ENCODE measurements at places on chromosomes 12 and 14.

GRCh38 chr14:75254901-75255584 is 23.6 kb upstream of the FOS start:
- no peak for DNase-seq

DNA sequence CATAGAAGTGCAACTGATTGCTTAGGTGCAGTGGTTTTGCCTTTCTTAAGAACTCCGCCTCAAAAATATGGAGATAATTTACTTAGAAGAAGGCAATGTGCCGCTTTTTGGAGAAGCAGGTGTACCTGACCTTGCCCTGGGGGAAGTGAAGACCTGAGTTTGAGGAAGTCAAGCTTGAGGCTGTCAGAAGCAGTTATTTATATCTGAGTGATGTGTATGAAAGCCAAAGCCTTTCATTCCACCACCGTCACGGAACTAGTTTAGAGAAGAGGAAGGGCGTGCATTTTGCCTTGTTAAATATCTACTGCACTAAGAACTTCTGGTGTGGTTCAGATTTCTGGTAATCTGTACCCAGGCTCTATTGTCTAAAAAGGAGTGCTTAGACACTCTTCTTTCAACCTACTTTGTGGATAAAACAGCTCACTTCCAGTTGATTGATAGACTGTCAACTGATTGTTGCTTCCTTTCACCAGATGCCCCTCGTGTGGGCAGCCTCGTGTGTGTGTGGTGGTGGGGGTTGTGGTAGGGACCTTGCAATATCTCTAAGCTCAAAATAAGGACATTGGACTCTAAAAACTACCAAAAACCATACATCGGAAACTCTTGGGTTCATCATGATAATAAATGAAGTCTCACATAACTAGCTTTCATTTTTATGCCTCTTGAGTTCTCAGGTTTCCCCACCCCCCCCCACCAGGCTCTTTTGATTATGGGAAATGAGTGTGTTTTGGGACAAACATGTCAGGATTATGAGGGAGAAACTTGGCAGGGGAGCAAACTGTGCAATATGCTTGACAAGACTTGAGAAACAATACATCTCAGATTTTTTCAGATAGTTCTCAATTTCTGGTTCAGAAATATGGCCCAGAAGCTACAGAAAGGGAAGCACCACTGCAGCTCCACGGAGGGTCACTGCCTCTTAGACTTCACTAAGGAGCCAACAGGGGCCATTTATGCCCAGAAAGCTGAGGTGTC is 78.6 kb downstream of the ARF6 start:
- DNase-seq = peak; percentile 70

DNA sequence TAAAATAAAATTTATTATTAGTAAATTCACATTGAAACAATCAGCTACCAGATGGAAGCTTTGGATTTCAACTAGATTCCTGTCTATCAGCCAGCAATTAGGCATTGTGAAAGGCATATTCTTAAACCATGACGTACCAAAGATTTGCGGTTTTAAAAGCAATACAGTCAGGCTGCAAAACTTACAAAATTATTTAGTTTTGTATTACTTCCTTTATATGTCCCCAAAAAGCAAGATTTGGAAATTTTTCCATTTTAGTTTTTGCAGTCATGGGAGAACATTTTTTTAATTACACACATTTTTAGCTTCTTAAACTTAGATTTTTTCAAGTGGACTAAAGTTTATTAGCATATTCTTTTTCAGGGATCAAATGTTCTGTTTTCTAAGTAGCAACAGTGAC is 225.0 kb upstream of the KITLG start:
- no peak for DNase-seq

- DNase-seq = peak; percentile 44
These were observed 56.8 kb downstream of the CDK17 start for GRCh38 chr12:96343347-96343954.

DNA sequence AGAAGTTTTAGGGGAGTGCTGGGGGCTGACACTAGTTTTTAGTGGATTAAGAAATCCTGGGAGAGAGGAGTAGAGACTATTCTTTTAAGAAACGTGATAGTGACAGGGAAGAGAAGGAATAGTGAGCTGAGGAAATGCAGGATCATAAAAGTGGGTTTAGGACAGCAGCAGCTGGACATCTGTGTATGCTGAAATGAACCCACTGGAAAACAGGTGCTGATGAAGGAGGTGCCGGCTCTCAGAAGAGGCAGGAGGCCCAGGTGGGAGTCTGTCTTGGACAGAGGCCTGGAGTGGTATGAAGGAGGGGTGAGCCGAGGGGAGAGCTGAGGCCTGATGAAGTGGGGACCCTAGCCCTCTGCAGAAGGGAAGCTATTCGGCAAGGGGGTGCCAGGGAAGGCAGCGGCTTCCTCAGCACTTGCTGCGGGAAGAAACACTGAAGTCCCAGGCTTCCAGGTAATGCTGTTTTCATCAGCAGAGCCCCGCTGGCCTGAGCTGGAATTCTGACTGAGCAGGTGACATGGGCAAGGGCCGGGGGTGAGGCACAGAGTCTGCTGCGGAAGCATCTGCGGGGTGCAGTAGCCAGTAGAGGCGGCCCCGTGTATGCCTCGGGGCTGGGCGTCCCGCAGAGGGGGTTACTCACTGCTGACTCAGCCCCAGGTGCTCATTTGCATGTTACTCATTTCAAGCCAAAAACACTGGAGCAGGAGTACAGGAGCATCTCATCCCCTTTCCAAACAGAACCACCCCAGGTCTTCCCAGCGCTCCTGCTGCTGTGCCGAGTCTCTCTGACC is 89.7 kb downstream of the TMCC3 start:
- DNase-seq = no peak

DNA sequence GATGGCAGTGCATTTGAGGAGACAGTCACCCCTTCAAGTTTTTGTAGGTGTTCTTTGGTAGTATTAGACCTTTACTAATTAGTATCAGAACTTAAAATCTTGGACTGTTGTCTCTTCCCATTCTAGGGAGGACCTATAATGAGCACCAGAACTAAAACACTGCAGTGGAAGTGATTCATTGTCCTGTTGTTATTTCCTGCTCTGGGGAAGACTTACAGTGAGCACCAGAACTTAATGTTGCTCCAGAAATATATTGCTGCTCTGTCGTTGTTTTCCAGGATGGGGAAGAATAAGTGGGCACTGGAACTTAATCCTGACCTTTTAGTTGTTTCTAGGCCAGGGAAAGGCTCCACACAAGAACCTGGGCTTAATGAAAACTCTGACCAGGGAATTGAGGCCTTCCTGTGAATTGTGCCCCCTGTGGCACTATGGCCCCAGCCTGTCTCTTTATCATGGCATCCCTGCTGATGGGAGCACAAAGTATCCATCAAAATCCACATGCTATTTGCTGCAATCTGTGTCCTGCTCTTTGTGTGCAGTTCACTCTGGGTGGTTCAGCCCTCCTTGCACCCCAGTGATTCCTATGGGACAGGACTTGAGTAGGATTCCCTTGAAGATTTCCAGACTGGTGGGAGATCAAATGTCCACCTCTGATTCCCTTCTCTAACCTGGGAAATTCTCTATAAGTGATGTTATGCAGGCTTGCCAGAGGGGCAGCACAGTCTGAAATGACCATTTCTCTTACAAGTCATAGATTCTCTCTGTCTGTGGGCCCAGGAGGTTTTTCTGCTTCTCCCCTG is 175.8 kb downstream of the PAWR start:
- no peak for DNase-seq

DNA sequence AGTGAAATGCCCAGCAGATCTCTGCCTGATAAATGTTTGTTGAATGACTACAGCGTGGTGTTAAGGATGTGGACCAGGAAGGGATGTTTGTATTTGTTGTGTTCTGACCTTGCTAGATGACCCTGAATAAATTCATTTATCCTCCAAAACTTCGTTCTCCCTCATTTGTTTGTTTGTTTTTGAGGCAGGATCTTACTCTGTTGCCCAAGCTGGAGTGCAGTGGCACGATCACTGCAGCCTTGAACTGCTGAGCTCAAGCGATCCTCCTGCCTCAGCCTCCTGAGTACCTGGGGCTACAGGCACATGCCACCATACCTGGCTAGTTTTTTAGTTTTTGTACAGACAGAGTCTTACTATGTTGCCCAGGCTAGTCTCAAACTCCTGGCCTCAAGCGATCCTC is 96.7 kb downstream of the TSPAN9 start:
- DNase-seq = no peak

- DNase-seq = no peak
These were observed 25.2 kb downstream of the DUSP16 start for GRCh38 chr12:12537421-12537820.

- DNase-seq = no peak
These were observed 45.7 kb downstream of the TTC6 start for GRCh38 chr14:37641117-37641516.
